ENCODE measurements at places on chromosomes 5 and 9.

- no peak for DNase-seq
Measured at GRCh38 chr5:102625468-102625867, 126.7 kb upstream of the SLCO6A1 start.

DNA sequence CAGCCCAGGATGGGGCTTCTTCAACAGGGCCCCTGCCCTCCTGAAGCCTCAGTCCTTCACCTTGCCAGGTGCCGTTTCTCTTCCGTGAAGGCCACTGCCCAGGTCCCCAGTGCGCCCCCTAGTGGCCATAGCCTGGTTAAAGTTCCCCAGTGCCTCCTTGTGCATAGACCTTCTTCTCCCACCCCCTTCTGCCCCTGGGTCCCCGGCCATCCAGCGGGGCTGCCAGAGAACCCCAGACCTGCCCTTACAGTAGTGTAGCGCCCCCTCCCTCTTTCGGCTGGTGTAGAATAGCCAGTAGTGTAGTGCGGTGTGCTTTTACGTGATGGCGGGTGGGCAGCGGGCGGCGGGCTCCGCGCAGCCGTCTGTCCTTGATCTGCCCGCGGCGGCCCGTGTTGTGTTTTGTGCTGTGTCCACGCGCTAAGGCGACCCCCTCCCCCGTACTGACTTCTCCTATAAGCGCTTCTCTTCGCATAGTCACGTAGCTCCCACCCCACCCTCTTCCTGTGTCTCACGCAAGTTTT, 23.6 kb downstream of the PCDHGC5 start:
- no peak for DNase-seq

DNA sequence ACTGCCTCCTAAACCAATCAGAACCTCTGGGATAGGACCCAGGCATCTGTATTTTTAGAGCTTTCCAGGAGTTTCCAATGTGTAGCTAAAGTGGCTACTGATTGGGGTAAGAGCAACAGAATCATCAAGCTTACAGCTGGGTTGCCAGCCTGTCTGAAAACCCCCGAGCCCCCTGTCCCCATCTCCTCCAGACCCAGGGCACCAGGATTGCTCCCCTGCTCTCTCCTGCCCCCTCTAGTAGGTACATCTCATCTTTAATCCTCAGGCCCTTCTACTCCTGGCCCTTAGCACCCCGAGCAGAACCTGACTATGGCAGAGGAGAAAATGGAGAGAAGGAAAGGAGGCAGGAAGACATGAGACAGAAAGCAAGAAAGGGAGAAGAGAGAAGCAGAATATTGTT, 204.9 kb downstream of the GABBR2 start:
- no peak for DNase-seq

GRCh38 chr5:52468976-52469375, 318.7 kb upstream of the ITGA1 start:
- DNase-seq = no peak

DNA sequence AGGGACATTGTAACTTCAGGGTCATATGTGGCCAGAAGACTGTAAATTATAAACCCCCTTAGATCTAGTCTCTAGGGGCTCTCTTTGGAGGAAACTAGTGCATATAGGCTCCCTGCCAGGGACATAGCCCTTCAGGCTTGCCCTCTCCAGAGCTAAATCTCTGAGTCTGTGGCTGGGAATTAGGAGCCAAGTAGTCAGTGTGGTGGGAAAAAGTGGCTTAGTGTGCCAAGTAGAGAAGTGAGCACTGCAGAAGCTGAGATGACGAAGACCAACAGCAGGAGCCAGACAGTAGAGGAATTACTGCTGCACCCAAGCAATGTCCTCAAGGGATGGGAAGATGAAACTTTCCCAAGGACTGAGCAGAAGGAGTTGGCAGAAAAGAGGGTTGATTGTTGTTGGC, 71.2 kb downstream of the CWC27 start:
- no peak for DNase-seq

- DNase-seq = peak; percentile 88
Measured at GRCh38 chr5:35319333-35320002, 89.2 kb upstream of the PRLR start.

GRCh38 chr5:34686762-34687268, 30.7 kb downstream of the RAI14 start:
- peak; percentile 91 for DNase-seq

GRCh38 chr9:130347931-130348330, 82.4 kb downstream of the HMCN2 start:
- DNase-seq = no peak

GRCh38 chr5:77776554-77777206, 541 bp upstream of the TBCA start:
- no peak for DNase-seq

DNA sequence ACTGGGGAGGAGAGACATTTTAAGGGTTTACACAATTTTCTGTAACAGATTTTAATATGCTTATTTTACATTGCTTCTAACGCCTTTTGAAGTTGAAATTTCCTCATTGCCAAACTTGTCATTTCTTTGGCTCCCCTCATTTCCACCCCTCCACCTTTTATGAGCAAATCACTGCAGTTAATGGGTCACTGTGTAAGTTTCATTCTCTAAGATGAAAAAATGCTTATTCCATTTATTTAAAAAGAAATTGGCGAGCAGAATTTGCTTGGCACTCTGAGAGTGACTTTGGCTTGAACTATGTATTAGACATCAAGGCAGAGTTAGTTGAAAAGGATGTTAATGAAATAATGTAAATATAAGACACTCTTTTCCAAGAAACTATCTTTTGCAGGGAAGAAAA, 66.6 kb downstream of the ITGA1 start:
- DNase-seq = no peak

DNA sequence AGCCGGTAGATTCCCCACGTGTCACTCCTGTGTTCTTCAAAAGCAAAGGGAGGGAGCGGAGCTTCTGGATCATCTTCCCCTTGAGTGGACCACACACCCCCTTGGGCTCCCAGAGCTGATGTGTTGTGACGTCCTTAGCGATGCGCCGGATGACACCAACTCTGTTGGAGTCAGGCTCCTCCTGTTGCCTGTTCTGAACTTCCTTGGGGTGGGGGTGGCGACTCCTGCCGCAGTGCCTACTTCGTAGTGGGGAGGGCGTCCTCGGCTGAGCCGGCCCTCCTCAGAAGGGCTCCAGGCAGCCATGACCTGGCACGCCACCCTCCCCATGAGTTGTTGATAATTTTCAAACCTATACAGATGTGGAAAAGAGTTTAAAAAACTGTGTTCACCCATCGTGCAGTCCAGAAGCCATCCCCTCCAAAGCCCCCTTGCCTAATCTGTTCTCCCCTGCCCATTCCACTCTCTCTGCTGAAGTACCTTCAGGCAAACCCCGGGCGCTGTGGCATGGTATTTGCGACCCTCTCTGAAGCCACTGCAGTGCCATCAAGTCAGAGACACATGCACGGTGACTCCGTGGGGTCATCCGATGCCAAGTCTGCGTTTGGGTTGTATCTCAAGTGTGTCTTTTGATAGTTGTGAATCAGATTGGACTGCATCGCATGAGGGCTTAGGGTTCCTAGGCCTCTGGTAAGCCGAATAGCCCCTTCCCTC, 16.7 kb downstream of the EXOC3 start:
- no peak for DNase-seq

GRCh38 chr5:44932922-44933585, 124.3 kb downstream of the MRPS30 start:
- DNase-seq = no peak

DNA sequence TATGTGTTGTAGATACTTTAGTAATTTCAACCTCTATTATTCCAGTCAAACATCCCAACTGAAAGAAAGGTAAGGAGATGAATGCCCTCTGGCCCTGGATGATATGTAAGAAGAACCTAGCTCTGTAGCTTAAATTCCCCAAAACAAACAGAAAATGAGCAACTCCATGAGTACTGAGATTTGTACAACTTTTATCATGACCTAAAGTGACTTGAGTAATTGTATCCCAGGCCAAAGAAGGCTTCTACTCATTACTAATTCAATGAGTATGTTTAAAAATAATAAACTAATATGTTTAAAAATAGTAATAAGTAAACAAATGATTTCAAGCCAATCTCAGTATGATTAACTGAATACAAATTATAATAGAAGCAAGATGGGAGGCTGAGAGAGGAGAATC, 414.0 kb upstream of the ACTBL2 start:
- DNase-seq = no peak

DNA sequence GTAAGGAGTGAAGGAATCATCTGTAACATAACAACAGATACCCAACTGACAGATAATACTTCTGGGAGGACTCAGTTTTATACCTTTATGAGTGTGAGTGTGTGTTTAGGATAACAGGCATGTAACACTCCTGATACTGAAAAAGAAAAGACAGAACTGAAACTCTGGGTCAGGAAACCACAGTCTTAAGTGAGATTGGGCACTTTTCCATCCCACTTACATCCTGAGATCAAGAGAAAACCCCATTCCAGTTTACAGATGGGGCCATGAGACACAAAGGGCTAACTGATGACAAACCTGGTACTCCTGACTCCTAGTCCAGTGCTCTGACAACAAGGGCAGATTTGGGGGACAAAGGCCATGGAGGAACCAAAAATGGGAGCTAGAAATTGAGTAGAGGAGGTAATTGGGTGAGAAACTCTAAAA, 18.0 kb downstream of the IL5 start:
- DNase-seq = no peak

- no peak for DNase-seq
Measured at GRCh38 chr9:116027951-116028350, 125.6 kb upstream of the PAPPA start.

DNA sequence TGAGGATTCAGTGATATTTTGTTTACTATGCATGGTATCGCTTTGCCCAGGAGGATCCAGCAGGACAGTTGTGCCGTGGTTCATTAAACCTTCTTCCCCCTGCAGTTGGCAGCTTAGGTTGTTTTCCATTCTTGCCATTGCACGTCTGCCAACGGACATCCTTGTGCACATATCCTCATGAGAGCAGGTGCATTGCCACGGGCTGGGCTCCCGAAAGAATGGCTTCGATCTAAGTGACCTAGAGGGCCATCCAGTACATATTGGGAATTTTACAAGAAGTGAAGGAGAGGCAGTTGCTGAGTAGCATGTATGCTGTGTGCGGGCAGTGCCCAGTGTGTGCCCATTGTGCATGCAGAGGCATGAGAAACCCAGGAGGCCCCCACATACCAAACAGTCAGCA, 22.1 kb downstream of the HRH2 start:
- no peak for DNase-seq

DNA sequence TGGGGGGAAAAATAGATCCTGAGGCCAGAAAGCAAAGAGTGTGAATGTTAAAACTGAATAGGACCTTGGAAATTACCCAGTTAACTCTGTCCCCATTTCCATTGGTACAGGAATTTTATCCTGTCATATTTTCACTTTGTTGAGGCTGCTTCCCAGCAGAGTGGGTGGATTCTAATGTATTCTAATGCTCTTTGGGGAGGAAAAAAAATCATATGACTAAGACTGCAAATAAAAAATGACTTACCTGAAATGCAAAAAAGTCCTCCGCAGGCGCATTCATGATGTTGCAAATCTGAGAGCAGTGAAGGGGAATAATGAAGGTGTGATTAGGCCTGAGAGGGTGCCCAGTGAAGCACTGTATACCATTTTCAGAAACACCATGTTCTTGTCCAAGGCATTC, 41.2 kb downstream of the PDE6A start:
- no peak for DNase-seq

- DNase-seq = no peak
Measured at GRCh38 chr9:14262827-14263226, 51.1 kb downstream of the NFIB start.

DNA sequence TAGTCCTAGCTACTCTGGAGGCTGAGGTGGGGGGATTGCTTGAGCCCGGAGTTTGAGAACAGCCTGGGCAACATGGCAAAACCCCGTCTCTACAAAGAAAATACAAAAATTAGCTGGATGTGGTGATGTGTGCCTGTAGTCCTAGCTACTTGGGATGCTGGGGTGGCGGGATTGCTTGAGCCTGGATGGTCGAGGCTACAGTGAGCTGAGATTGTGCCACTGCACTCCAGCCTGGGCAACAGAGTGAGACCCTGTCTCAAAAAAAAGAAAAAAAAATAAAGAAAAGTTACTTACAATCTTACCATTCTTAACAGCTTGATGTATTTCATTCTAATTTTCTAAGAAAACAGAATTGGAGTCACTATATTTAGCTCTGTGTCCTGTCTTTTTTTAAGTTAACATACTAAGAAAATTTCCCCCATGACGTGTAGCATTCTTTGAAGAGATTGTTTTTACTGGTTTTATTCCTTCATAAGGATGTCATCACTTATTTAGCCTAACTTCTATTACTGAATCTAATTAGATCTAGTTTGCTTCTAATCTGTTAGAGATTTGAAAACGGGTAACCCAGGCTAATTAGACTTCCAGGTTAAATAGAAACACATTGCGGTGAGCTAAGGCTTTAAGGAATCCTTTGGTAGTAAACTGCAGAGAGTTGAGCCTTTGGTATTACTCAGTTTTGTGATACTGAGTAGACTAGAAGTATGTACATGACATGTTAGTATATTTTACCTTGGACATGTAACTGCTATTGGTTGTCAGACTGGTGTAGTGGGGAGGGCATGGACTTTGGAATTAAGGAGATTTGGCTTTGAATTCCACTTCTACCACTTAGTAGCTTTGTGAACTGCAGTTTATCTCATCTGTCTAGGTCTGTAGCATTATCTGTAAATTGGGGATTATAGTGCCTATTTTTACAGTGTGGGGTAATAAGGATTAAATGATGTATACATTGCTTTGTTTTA, 24.0 kb downstream of the HSPA4 start:
- no peak for DNase-seq

- no peak for DNase-seq
Measured at GRCh38 chr5:35990520-35990919, 670 bp downstream of the UGT3A1 start.

DNA sequence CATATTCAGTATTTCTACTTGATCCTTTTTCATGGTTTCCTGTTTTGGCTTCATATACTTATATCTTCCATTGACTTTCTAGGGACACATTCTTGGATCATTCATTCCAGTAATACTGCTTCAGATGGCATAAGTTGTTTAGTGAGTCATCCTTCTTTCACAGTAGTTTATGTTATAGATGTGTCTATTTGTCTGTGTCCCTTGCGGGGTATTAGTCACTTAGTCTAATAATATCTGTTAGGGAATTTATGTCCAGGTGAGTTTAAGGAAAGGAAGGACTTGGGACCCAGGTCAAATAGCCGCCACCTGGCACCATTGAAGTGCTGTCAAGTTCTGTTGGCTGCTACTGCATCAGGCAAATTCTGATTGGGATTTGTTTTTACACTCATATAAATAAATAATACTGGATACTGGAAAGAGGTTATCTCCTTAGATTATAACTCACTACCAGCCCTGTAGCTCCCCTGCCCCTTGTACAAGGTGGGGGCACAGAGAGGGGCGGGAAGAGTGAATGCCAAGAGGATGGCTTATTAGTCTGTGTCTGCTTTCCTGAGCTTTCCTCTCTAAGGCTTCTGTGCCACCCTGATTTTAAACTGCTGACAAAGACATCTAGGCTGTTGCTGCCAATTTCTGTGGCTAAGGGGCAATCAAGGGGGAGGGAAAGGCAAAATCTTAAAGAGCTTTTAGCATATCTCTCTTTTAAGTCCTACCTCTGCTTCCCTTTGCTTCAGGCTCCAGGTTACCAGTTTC, 64.9 kb downstream of the CDC42SE2 start:
- peak; percentile 23 for DNase-seq

DNA sequence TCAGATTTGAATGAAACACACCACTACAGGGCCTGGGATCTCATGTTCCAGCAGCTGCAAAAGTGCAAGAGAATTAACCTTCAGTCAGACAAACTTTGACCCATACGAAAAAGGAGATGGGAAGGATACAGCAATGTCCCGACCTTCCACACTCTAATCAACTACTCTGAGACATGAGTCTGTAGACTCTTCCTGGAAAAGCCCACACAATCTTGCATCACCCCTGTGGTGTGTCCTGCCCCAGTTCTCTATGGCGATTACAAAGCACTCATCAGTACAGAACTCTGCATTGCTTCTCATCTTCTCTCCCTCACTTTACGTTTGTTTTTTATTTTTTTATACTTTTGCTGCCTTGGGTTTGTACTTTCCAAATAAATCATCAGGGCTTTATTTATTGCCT, 241.0 kb upstream of the KIF2A start:
- DNase-seq = no peak
